NCI-H1105 (cell line): ENCODE measurements at places on chromosomes 5 and 9.

GRCh38 chr9:8815931-8816330 lies 1016.4 kb upstream of the DMAC1 start:
- DNase-seq, result no peak

DNA sequence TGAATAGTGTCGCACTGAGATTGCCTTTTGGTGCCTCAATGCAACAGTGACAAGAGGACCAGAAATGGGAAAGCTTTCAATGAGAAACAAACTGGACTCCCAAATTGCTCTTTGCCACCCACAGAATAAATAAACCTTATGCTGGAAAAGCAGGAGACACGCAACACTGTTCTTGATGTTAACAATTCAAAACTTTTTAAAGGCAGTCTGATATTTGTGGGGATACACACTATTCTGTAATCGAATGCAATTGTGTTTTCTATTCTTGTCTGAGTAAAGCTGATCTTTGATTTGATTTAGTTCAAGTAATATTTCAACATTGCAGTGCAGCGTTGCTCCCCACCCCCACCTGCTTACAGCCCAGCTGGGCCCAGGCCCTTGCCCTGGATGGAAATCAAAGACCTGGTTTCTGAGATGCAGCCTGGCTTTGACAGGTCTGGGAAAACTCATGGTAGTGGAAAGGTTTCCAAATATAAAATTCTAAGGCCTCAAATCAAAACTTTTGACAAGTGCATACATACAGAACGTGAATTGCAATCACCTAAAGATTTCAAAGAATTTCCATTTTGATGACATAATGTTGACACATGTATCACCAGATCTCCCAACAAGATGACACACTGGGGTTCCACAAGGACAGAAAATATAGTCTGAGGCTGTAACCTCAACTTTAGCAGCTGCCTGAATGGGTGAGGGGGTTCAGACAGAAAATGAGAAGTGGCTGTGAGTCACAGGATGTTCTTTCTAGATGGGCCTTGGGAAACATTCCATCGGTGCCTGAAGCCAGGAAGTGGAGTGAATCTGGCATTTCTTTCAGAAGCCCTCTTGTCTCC lies 55.1 kb downstream of the ABCA1 start:
- DNase-seq, result no peak

DNA sequence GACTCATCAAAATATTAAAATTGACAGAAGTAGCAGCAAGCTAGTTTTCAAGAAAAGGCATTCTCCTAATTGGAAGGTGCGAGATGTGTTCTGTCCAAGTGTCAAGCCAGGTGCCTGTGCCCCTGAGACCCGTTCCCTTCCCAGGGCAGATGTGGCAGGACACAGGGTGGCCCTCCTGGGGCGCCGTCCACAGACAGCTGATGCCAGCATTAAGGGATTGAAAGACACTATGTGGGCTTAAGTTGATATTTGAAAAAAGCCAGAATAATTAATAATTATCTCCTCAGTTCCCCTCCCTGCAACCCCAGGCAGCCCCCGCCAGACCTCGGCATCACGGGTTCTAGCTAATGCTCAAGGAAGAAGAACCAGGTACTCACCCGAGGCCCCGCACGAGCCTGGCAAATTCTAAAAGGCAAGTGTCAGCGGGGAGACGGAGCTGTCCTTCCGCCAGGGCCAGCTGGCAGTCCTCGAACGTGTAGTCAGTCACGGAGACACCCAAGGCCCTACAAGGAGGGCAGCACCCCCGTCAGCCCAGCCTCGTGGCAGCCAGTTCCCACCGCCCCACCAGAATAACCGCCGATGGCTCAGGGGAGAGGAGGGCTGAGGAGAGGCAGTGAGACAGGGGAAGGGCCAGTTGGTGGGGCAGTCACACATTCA lies 29.1 kb upstream of the SLC6A3 start:
- no peak for DNase-seq

- DNase-seq, result no peak
These were observed 98.4 kb downstream of the LMNB1 start for GRCh38 chr5:126875303-126875785.

- no peak for DNase-seq
These were observed 256.9 kb downstream of the DMAC1 start for GRCh38 chr9:7542693-7543092.

DNA sequence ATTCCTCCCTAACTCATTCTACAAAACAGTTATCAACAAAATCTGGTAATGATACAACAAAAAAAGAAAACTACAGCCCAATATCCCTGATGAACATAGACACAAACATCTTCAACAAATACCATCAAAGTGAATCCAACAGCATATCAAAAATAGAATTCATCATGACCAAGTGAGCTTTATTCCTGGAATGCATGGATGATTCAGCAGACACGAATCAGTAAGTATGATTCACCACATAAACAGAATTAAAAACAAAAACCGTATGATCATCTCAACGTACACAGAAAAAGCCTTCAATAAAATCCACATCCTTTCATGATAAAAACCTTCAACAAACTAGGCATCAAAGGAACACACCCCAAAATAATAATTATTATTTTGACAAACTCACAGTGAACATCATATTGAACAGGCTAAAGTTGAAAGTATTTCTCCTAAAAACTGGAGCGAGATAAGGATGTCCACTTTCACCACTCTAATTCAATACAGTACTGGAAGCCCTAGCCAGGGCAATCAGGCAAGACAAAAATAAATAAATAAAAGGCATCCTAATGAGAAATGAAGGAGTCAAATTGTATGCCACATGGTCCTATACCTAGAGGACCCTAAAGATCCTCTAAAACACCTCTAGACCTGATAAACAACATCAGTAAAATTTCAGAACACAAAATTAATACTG lies 305.1 kb upstream of the RGMB start:
- no peak for DNase-seq

- peak; percentile 94 for DNase-seq
These were observed 27.9 kb upstream of the GOLM1 start for GRCh38 chr9:86126998-86127972.

DNA sequence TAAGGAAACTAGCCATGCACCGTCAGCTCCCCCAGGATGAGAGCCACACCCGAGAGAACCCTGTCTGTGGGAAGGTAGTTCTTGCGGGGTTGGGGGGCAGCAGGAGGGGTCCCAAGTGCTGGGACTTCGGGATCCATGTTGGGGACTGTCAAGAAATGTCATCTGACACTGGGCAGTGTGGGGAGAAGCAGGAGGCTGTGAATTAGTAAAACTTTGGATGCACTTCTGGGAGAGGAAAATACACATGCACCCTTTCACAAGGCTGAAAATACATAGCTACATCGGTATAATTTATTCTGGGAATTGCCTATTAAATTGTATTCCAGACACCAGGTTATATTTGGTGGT lies 109.6 kb upstream of the RPS23 start:
- no peak for DNase-seq

GRCh38 chr5:131523500-131524185 lies 111.4 kb downstream of the RAPGEF6 start:
- DNase-seq, result no peak

DNA sequence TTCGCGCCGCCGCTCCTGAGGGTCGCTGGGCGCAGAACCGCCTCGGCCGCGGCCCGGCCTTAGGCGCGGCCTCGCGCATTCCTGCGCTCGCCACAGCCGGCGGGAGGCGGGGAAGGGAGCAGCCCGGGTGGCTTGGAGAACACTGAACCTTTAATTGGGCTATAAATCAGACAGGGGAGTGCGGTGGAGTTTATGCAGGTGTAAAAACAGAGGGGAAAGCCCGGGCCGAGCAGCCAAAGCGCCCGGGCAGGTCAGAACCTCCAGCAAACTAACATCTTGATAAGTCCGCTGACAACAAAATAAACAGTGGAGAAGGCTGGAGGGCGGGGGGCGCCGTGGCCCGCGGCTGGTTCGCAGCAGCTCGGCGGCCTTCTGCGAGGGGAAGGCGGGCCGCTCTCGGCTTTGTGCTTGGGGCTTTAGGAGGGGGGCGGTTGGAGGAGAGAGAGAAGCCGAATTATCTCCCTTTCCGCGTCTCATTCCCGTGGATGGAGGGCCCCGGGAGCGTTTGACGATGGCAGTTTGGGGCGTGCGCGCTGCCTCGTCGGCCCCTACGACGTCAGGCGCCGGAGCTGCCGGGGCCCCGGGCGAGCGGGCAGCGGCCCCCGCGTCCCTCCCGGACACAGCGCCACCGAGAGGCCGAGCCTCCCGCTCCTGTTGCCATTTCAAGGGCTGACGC lies 11.3 kb downstream of the FOXD1 start:
- no peak for DNase-seq
